Cardiac septum (tissue), 1 donor: ENCODE measurements at places on chromosomes 7 and 10. TPM values are rescaled to one million over a fixed set of nuclear protein-coding genes. Genes with fewer than 3 reads are reported as not detected.

GATA3 gene
- total RNA-seq = 1.2 TPM

GRCh38 chr7:25009257-25009656 is 29.3 kb upstream of the OSBPL3 start:
- DNase-seq = no peak

GRCh38 chr7:89837515-89837914 is 316.8 kb upstream of the STEAP1 start:
- no peak for DNase-seq

DNA sequence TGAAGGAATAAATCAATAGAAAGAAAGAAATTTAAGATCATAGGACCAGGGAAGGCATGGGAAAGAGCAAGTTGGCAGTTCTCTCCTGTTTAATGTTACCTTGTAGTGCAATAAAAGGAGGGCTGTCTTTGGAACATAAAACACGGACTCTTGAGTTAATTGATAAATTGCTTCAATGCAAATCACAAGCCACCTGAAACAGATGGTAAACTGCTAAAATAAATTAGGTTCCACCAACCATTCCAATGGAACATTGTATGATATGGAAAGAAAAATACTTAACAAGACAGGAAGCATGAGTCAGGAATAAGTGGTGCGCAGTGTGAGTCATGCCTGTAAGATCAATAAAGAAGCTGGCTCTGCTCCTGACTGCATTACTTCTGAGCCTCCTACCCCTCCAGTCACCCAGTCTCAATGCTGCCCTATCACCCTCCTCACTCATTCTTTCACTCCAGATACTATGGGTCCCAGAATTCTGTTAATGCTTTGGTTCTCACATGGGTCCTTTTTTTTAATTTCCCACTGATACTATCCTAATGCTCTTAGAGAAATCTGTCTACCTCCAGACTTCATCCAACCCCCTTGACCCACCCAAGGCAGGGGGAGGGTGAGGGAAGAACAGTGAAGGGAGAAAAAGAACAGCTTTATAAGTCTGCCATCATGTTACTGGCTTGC is 78.9 kb downstream of the LRRC17 start:
- DNase-seq = no peak

- no peak for DNase-seq
Measured at GRCh38 chr7:106036004-106036403, 72.9 kb downstream of the CDHR3 start.
